ENCODE measurements at places on chromosomes 5 and 9.

DNA sequence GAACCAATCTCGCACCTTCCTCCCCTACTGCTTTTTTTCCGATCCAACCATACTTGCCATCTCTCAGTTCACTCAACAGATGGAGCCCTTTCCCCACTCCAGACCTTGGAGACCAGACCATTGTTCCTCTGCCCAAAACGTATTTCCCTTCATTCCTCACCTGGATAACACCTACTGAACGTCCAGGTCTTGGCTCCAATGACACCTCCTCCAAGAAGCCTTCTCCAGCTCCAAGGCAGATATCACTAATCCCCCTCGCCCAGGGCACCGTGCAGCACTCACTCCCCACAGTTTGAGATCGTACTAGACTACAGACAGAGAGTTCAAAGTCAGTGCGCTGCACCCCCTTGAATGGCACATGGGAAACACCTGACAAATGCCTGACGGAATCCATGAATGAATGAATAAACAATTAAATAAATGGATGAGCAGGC, 47.1 kb upstream of the AKNA start:
- DNase-seq = peak; percentile 40

DNA sequence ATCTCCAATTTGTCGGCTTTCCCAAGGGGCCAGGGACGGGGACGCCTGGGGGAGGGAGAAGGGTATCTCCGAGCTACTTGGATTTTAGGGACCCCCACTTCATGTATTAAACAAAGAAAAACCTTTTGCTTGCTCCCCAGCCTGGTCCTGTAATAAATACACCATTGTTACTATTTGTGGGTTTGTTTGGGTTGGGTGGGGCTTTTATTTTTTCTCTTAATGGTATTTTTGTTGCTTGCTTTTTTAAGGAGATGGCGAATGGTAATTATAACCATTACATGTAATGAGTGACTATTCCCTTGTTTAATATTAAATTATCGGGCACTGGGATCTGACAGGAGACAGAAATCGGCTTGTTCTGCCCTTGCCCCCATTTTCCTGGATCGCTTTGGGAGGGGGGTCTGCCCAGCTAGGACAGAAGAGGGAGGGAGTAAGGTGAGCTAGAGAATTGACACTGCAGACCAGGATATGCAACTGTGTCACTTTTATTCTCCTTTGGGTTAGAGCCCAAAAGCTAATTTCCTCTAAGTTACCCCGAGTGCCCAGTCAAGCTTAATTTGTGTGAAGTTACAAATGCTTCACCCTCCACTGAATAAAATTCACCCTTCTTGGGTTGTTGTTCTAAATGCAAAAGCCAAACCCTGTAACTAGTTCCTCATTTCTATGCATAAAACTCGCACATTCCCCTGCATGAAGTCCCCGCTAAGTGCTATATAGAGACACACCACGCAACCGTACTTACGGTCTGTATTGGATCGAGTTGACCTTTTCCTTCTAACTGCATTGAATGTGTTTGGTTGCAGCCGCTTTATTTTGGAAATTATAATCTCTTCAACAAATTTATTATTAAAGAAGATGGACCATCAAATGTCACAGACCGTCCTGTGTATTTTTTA, 1.6 kb upstream of the ZNF608 start:
- DNase-seq = peak; percentile 34

- no peak for DNase-seq
Observed at GRCh38 chr5:39678534-39678933, 253.8 kb upstream of the DAB2 start.

DNA sequence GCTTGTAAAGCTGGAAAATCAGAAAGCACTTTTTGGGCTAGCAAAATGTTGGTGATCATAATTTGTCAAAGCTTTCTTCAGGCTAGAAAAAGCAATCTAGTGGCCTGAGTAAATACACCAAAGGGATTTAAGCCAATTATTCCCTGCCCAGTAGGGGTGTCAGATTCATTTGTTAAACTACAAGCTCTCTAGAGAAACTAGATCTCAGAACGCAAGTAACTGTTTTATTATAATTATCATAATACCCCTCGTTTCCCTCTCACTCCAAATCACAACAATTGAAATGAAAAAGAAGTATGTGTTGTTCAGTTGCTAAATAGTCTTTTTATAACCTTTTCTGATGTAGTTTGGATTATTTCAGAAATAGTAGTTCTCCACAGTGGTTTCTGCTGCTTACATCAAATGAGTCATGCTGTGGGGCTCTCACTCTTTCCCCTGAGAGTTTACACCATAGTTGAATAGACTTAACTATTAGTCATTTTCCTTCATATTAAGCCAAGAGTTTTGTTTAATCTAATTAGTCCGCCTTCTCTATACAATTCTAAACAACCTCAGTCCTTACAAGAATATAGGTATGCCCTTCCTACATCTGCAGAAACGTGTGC, 918.6 kb upstream of the DMAC1 start:
- DNase-seq = peak; percentile 91

DNA sequence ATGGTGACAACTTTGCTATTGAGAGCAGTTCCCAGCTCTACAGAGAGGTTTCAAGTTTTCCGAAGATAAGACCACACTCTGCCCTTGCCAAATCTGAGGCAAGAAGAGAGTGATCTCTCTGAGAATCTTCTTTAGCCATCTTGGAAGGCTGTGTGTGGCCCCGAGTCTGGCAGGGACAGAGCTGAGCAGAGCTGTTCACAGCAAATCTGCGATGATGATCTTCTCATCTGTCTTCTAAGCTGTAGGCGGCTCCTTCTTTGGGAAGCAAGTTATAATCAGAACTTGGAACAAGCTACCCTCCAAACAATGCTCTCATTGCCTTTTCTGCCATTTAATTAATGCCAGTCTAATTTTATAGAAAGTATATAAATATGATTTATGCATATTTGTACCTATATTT, 379.0 kb upstream of the MEF2C start:
- DNase-seq = no peak

GRCh38 chr5:149700347-149700746, 29.8 kb upstream of the PPARGC1B start:
- no peak for DNase-seq

Measured in fibroblast of upper back skin (primary cell).